ENCODE measurements at places on chromosomes 6 and 20. TPM values are rescaled to one million over a fixed set of nuclear protein-coding genes. Genes with fewer than 3 reads are reported as not detected.

NFYA gene
- 59.0 TPM for total RNA-seq

TBXT gene
- not detected for total RNA-seq

ENPP3 gene
- 1.5 TPM for total RNA-seq

HLA-DQA2 gene
- not detected for total RNA-seq

LST1 gene
- 11.2 TPM for total RNA-seq

ID4 gene
- total RNA-seq = 56.0 TPM

ZBP1 gene
- not detected for total RNA-seq

RAET1G gene
- not detected for total RNA-seq

TXNDC5 gene
- 112 TPM for total RNA-seq

TP53TG5 gene
- total RNA-seq = not detected

RBPJL gene
- total RNA-seq = not detected

SLC13A3 gene
- 10.1 TPM for total RNA-seq

SLC32A1 gene
- 8.2 TPM for total RNA-seq

POU5F1 gene
- total RNA-seq = not detected

ATG5 gene
- 58.9 TPM for total RNA-seq

SASH1 gene
- total RNA-seq = 103 TPM

CAP2 gene
- 17.6 TPM for total RNA-seq

SLC22A3 gene
- 6.1 TPM for total RNA-seq

RAB44 gene
- 0.33 TPM for total RNA-seq

TMEM244 gene
- total RNA-seq = 40.6 TPM

PRICKLE4 gene
- 4.1 TPM for total RNA-seq
